ENCODE measurements at places on chromosomes 1 and 21. TPM values are rescaled to one million over a fixed set of nuclear protein-coding genes. Genes with fewer than 3 reads are reported as not detected.

Gene CRNN
- total RNA-seq: not detected

Gene LAPTM5
- under 0.01 TPM for total RNA-seq

Gene RAB25
- total RNA-seq: not detected

Gene MANEAL
- 0.50 TPM for total RNA-seq

Gene CRABP2
- total RNA-seq: 70.4 TPM

Gene RNU1-2
- total RNA-seq: 3,997 TPM

Gene TNFSF4
- total RNA-seq: 1.3 TPM

- DNase-seq: peak; percentile 86
Observed at GRCh38 chr1:84598846-84599741, 24.9 kb upstream of the CTBS start.

GRCh38 chr1:244368279-244368678 is 83.4 kb downstream of the ADSS2 start:
- DNase-seq: no peak

DNA sequence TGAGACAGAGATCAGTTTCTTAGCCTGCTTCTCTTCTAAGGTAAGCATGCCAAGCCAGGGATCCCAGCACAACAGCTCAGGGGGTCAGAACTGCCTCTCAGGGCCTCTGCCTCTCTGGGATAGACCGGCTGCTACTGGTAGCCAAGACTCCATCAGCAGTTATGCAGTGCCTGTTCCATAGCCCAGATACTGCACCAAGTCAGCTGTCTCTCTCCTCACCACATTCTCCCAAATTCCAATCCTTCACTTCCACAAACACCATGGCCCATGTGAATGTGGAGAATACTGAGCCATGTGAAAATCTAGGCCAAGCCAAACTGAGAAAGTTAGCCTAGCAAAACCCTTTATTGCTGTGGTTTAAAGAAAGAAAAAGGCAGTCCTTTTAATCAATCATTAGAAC is 37.5 kb downstream of the CDC42BPA start:
- DNase-seq: no peak

GRCh38 chr1:960363-961131 is at the start of gene KLHL17:
KLHL17 (plus strand) TSS chr1:960584; CDS start chr1:960694, 110 bp downstream.
- peak; percentile 62 for DNase-seq

DNA sequence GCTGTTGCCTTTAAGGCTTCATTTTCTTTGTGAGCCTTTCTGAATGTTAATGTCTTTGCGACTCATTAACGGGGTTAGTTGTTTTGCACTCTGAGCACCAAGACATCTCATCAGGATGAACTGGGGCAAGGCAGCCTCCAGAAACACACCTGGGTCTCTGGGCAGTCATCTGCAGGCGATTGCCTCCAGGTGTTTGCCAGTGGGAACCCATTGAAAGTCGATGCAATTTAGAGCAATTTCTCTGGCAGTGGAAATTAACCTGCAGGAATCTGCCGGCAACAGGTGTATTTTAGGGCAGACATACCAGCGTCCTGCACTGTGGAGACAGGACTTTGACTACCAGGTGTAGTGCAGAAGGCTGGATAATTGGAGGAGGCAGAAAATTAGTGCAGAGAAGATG is 661.0 kb upstream of the PTBP2 start:
- no peak for DNase-seq

DNA sequence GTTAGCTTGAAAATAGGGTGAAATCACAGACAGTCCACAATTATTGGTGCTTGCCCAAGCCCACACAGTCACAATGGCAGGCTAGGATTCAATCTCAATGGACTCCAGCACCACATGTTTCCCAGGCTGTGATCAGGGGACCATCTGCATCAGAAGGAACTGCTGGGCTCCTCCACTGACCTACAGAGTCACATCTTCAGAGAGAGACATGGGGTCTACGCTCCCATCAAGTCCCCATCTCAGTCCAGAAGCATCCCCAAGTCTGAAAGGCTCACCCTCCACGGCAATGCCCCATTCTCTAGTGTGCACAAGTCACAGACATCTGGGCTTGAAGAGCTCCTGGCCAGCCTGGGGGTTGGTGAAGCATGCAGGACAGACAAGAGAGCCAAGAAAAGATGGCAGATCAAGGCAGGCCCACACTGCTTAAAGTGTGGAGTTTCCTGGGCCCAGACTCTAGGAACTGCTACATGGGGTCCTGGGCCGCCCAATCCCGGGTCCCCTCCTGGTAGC is 262.5 kb downstream of the NPHP4 start:
- no peak for DNase-seq

DNA sequence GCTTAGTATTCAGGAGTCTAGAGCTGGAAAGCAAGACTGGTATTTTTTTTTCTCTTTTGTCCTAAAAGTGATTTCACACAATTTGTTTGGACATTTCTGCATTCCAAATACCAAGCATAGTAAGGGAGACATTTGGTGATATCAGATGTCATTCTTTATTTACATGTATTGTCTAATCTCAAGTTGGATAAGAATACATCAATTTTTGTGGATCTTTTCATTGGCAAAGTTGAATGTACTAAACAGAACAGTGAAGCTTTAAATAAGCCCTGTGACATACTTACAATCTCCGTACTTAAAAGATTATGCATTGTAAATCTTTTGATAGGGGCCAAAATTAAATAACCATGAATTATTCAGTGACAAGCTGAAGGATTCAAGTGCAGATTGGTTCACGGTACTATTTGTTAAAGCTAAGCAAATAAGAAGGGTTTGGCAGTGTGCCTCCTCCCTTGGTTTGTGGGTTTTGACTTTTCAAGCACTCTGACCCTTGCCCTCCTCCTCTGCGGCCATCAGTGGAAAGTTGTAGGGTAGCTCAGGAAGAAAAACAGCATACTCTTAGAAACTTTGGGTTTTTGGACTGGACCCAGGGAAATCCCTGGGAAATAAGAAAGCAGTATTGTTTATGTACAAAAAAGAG is 663.7 kb downstream of the ADGRL2 start:
- peak; percentile 62 for DNase-seq

- peak; percentile 15 for DNase-seq
Observed at GRCh38 chr1:97759078-97759477, 161.8 kb downstream of the DPYD start.

DNA sequence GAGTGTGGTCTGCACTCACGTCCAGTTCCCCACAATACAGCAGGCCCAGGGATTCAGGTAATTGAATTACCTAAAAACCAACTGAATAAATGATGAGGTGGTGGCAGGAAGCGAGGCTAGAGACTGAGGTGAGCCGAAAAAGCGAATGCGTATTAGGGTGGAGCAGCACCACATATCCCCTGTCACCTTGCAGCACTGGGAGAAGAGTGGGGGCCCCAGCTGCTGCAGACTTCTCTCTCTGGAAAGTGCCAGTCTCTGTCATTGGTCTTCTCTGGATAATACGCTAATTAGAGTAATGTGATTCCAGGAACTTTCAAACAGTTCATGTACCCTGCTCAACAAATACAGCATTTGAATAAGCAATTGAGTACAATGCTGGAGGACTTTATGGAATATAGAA is 199.0 kb downstream of the RPS6KC1 start:
- DNase-seq: no peak

- no peak for DNase-seq
Observed at GRCh38 chr1:64231654-64232053, 28.2 kb downstream of the UBE2U start.

DNA sequence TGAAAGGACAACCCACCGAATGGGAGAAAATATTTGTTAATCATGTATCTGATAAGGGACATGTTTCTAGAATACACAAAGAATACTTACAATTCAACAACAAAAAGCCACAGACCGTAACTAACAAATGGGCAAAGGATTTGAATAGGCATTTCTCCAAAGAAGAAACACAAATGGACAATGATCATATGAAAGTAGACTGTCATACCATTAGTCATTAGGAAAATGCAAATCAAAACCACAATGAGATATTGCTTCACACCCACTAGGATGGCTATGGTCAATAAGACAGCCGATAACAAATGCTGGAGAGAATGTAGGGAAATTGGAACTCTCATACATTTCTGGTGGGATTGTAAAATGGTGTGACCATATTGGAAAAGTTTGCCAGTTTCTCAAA is 367.2 kb upstream of the SGIP1 start:
- DNase-seq: no peak

DNA sequence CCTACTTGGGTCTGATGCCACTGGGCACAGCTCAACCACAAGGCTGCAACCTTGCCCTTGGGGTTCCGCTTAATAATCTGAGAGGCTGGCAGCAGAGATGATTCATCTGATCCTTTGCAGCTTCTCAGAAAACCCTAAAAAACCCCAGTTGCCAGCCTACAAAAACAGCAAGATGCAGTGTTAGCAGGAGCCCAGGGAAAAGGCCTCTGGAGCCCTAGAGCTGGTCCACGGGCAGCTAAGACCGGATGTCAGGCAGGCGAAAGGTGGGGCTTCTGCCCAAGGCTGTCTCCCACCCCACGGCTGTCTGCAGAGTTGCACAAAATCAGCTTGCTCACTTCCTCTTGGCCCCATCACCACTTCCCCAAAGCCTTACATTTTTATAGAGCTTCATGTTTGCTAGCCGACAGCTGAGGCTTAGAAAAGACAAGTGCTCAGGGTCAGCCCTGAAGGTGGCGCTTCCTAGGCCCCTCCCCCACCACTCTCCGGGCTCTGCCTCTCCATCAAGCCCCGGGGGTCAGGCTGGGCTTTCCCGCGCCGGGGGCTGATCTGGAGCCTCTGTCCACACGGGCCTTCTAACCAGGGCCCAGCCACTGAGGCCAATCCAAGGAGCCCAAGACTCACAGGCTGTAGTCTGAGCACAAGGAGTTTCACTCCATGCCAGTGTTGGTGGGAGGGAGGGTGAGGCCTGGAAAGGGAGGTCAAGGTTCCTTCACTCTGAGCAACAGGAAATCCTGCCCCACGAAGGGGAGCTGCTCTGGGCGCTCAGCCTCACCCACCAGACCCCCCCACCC is 4.2 kb upstream of the ADORA3 start:
- DNase-seq: peak; percentile 54

DNA sequence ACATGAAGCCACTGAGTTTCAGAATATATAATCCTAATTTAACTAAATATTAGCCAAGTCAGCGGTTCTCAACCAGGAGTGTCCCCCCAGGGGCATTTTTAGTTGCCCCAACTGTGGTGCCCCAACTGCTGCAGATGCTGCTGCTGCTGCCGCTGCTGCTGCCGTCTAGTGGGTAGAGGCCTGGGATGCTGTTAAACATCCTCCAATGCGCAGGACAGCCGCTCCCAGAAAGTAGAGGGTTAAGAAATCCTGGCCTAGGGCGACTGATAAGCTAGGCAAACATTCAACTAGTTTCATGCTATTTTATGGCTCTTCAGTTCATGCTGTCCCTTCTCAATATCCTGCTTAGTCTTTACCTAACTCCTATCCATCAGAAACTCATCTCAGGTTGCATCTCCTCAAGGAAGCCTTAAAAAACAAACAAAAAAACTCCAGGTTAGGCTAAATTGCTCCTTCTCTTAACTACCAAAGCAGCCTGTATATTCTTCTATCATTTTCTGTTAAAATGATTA is 9.9 kb upstream of the DCAF6 start:
- DNase-seq: no peak

DNA sequence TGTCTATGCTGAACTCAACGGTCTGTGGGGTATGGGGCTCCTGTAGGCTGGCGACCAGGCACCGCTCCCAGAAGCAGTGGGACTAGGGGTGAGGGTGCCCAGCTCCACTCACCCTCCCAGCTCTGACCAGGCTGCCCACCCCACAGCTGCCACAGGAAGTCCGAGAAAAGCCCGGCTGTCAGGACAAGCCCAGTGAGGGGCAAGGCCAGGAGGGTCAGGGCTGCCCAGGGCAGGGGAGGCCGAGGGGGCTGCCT is 3.5 kb upstream of the TMEM52 start:
- DNase-seq: no peak

DNA sequence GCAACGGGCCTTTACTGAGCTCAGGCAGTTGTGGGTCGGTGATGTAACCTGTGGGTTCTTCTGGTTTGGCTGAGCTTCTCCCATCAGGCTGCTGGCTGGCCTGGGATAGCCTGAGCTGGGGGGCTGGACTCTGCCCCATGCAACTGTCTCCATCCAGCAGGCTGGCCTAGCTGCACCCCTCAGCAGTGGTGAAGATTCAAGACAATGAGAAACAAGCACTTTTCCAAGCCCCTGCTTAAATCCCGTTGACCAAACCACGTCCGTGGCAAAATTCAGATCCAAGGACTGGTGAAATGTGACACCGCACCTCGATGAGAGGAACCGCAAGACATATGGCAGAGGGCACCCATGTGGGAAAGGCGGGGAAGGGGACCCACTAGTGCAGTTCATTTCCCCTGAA is 25.6 kb downstream of the PRSS38 start:
- DNase-seq: no peak

DNA sequence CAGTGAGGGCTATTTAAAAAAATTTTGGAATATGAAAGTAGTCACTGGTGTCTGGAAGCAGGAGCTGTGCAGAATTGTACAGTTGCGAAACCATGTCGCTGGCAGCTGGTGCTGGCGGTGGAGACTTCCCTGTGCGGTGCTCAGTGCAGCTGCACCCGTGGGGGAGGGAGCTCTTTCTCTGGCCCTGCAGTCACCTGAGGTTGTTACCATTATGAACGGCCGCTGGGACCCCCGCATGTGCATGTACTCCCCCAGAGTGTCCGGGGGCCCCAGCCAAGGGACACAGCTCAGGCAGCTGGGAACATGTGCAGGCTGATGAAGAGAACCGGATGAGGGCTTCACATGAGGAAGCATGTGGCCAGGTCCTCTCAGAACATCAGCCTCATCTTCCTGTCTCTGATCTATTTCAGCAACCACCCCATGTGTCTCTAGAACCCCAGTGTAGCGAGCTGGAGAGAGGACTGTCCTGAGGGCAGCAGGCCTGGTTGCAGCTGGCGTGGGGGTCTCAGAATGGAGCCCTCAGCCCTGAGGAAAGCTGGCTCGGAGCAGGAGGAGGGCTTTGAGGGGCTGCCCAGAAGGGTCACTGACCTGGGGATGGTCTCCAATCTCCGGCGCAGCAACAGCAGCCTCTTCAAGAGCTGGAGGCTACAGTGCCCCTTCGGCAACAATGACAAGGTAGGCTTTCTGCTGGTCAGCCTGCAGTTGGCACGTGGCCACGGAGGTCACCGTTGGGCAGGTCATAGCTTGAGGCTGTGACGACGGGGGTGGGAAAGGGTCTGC is at the start of gene TRPM2:
TRPM2 (plus strand) TSS at position 431 of the 780 bp plus-strand sequence; CDS start at position 511, 80 bp downstream.
- DNase-seq: peak; percentile 9

GRCh38 chr1:21050031-21050430 is 126.7 kb downstream of the EIF4G3 start:
- DNase-seq: peak; percentile 89

- no peak for DNase-seq
Observed at GRCh38 chr1:63321066-63321784, 1.1 kb upstream of the FOXD3 start.

GRCh38 chr1:33131191-33131590 is 50.2 kb downstream of the AZIN2 start:
- no peak for DNase-seq

DNA sequence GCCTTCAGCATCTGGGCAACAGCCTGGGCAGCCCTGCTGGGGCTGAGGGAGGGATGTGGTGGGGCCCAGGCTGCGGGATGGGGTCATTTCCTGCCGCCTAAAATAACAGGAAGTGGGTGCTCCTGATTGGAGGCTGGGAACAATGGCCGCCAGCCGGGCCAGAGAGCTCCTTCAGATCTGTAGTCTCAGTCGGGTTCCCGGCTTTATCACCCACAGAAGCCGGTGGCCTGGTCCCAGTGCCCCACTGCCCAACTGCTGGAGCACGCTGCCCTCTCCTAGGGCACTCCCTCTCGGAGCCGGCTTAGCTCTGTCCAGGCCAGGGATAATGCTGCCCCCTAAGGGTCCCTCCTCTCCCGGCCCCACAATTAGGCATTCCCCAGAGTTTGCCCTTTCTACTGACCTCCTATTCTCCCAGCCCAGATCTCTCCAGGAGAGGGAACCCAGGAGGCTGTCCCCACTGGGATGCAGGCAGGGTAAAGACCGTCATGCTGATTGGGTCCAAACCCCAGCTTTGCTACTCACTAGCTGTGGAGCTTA is 5.1 kb downstream of the MAP7D1 start:
- peak; percentile 63 for DNase-seq
